ENCODE measurements at places on chromosomes 7 and 10. TPM values are rescaled to one million over a fixed set of nuclear protein-coding genes. Genes with fewer than 3 reads are reported as not detected.

PON1 gene
- total RNA-seq = not detected

SLC18A3 gene
- total RNA-seq = not detected

TYW1B gene
- 2.2 TPM for total RNA-seq

CCDC172 gene
- total RNA-seq = not detected

LIPM gene
- not detected for total RNA-seq

ASZ1 gene
- total RNA-seq = not detected

CFAP46 gene
- total RNA-seq = 0.29 TPM

Measured in osteoblast (primary cell).